CD4-positive, alpha-beta T cell treated with Interleukin-17A for 1 hour (primary cell): ENCODE measurements at places on chromosomes 6 and 20.

DNA sequence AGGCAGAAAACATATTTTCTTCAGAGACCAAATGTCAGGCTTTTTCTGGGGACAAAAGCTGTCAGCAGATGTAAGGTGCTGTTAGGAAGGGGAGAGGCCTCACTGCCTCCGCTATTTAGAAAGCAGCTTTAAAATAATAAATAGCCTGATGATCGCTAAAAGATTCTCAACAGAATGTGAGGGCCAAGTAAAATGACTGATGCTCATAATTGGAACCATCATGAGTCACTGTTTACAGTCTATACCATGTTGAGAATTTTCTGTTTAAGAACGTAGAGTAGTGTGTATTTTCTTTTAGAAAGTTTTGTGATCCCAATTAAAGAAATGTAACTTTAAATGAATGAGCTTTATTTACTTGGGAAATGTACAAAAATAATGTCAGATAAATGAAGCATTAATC is 220.0 kb downstream of the CLIC5 start:
- DNase-seq, result no peak

- DNase-seq, result no peak
Observed at GRCh38 chr20:20233041-20233514, 134.8 kb upstream of the INSM1 start.

GRCh38 chr6:122696079-122696478 is 83.4 kb upstream of the FABP7 start:
- no peak for DNase-seq

GRCh38 chr20:8244637-8245036 is 112.6 kb downstream of the PLCB1 start:
- no peak for DNase-seq

GRCh38 chr6:6003621-6004366 is 2.9 kb downstream of the NRN1 start:
- DNase-seq, result peak; percentile 42

- no peak for DNase-seq
Observed at GRCh38 chr6:12569646-12570045, 146.9 kb upstream of the PHACTR1 start.

- DNase-seq, result no peak
Observed at GRCh38 chr20:61964675-61965605, 100.7 kb downstream of the TAF4 start.

DNA sequence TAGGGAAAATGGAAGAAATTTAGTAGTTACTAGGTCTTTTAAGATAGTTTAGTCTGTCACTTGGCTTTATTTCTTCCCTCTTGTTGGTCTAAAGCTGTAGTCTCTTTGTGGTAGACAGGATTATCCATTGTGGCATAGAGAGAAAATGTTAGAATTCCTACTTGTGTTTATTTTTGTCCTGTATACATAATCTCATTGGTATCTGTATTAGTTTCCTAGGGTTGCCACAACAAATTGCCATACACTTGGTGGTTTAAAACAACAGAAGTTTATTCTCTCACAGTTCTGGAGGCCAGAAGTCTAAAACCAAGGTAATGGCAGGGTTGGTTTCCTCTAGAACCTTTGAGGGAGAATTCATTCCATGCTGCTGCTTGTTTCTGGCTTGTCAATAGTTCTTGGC is 119.4 kb downstream of the ZFAND3 start:
- DNase-seq, result no peak

GRCh38 chr6:143361536-143362191 is 88.8 kb downstream of the ADAT2 start:
- no peak for DNase-seq

- DNase-seq, result no peak
Observed at GRCh38 chr6:32151181-32151862, 417 bp downstream of the PRRT1 start.

GRCh38 chr6:29483186-29483585 is 4.6 kb downstream of the MAS1L start:
- no peak for DNase-seq

DNA sequence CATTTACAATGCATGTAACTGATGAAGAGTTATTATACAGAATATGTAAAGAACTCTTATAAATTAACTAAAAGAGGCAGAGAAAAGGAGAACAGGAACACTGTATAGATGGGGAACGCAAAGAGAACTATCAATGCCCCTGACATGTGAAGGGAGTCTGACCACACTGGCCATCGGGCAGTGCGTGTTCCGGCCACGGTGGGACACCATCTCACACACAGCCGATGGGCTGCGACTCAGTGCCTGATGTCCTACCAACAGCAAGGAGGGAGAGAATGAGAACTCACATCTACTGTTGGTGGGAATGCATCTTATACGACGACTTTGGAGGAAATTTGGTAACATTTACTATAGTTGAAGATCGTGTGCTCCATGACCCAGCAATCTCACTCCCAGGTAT is 15.5 kb upstream of the RAMACL start:
- DNase-seq, result no peak

- no peak for DNase-seq
Observed at GRCh38 chr6:24484657-24485323, 4.6 kb downstream of the GPLD1 start.

DNA sequence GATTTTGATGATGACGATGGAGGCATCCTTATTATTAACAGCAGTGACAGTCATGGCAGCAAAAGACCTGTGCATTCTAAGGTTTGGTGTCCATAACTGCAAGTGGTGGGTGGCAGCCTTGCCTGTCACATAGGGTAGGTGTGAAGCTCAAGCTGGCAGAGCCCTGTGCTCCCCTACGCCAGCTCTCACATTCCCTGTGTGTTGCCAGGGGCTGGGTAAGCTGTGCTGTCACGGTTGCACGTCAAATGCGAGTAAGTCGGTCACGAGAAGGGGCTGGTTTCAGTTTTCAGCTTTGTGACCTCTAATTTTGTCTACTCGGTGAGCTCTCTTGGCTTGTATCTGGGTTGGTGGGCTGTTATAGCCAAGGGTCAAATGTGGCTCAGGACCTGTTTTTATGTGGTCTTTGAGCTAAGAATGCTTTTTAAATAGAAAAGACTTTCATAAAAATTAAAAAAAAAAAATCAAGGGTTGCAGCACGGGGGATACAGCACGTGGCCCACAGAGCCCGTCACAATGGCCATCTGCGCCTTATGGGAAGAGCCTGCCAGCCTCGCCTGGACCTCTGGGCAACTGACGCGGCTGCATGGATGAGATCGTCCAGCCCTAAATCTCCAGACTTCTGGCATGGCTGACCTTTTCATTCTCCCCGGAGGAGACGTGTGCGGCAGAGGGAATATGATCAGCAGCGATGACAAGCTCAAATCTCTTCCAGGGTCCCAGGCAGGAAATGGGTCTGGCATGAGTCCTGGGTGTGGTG is 148.5 kb downstream of the PHACTR3 start:
- DNase-seq, result no peak

- no peak for DNase-seq
Observed at GRCh38 chr6:137625808-137626207, 131.6 kb upstream of the OLIG3 start.

- no peak for DNase-seq
Observed at GRCh38 chr6:146548898-146549374, 5.3 kb downstream of the RAB32 start.

DNA sequence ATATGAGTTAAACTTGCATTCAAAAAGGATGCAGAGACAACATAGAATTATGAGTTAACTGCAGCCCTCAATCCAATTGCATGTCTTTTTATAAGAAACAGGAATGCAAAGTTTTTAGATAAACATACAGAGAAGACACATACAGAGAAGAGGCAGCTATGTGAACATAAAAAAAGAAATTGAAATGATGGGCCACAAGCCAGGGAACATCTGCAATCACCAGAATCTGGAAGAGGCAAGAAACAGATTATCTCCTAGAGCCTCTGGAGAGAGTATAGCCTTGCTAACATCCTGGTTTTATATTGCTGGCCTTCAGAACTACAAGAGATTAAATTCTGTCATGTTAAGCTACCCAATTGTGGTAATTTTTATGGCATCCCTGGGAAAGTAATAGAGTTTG is 257.2 kb upstream of the EYS start:
- DNase-seq, result no peak

DNA sequence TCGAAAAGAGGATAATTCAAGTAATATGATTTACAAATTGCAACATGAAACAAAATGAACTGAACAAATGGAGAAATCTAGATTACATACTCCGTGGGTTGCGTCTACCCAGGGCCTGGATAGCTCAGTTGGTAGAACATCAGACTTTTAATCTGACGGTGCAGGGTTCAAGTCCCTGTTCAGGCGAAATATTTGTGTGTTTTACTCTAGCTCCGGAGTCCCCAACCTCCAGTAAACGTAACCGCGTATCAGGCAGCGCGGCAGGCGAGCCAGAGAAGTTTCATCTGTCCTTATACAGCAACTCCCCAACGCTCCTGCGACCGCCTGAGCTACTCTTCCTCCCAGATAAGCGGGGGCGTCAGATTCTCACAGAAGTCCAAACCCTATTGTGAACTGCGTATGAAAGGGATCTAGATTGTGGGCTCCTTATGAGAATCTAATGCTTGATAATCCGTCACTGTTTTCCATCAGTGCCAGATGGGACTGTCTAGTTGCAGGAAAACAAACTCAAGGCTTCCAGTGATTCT is 176.1 kb downstream of the TRIM27 start:
- DNase-seq, result no peak

- DNase-seq, result no peak
Observed at GRCh38 chr6:45576648-45577624, 199.2 kb upstream of the SUPT3H start.

GRCh38 chr6:69284176-69284730 is 512.6 kb downstream of the LMBRD1 start:
- no peak for DNase-seq

DNA sequence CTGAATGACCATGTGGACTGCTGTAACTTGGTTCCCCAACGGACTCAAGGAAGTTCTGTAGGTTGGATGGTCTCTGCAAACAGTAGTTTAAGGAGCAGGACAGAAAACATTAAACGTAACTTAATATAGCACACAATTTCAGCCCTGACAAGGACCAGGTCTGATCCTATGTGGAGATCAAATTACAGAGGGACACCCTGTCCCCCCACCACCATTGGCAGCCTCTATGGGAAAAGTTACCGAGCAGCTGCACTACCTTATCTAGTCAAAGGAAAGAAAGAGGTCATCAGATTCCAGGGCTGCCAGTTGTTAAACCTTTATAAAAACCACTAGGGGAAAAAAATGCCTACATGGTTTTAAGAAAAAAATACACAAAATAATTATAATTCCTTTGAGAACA is 191.5 kb upstream of the RSPO3 start:
- DNase-seq, result no peak
